ENCODE measurements at places on chromosomes 16 and 17.

- no peak for DNase-seq
Observed at GRCh38 chr17:13996748-13997147, 72.6 kb upstream of the COX10 start.

GRCh38 chr16:23908790-23909189 lies 73.0 kb downstream of the PRKCB start:
- no peak for DNase-seq

GRCh38 chr16:22734368-22734767 lies 79.6 kb upstream of the HS3ST2 start:
- DNase-seq, result no peak

DNA sequence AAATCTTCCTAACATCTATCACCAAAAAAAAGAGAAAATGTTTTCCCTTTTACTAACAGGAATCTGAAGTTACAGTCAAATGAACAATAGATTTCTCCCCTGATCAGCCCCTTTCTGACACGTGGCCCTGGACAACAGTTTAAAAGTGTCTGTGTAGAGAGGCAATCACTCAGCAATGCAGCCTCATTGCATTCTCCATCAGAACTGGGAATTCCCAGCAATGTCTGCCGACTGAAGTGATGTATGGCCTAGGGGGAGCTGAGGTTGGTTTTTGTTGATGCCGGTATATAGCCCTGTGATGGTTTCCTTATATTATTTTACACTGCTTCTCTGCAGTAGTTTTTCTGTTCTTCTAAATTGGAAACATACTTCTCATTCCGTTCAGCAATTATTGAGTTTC lies 904.3 kb upstream of the CDH8 start:
- DNase-seq, result no peak

DNA sequence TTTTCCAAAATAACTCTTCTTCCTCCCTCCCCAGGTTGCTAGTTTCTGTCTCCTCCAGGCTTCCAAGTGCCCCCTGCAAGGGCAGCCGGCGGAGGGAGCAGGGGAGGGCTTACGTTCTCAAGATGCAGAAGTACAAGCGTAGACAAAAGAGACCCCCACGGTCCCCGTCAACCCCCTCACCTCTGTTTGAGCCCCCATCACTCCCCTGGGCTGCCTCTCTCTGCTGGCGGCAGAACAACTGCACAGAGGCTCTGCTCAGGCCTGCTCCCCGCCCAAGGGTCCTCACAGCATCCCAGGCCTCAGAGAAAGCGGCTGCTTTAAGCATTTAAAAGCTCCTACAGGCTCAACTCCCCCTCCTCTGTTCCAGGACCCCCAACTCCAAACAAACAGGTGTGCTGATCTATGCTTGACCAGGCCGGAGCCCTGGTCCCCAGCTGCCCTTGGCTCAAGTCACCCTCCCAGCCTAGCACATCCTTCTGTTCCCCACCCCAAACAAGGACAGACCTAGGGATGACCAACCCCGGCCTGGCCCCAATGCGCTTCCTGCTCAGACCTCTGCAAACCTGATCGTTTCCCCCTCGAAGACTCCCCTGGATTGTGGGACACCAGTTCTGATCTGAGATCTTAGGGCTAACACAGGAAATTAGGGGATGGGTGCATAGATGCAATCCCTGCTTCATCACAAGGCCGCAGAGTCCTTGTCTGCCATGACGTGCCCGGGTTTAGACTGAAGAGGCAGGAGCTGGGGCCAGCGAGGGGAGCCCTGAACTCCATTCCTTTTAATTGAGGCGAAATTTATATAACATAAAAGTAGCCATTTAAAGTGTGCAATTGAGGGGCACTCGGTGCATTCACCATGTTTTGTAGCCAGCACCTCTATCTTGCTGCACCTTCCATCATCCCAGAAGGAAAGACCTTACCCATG lies 17.2 kb upstream of the RBFOX3 start:
- no peak for DNase-seq

DNA sequence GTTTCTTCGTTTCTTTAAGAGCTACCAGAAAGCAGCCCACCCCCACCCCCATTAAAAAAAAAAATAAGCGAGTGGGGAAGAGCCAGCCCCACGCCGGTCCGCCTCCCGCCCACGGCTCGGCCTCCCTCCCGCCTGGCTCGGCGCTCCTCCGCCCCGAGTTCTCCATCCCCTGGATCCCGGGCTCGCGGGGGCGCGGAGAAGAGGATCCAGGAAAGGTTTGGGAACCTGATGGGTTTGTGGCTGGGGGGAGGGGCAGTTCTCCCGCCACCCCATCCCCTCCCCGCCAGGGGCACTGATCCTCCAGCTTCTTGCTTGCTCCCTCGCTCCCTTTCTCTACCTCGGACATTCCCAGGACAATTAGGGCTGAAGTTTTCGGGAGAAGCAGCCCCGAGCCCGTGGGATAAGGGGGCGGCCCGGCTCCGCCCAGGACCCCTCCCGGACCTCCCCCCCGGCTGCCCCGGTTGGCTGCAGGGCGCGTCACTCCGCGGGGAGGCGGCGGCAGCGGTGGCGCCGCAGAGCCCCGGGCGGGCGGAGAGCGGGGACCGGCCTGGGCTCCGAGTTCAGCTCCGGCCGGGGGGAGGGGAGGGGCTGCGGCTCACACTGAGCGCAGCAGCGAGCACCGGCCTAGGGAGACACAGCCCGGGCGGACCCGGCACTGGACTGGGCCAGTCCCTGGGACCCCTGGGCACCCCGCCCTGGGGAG lies 1.0 kb upstream of the SALL1 start:
- DNase-seq, result no peak

GRCh38 chr16:23520500-23520899 lies 10.2 kb upstream of the GGA2 start:
- DNase-seq, result no peak

GRCh38 chr16:29825145-29826044 lies 5.1 kb downstream of the MVP start:
- DNase-seq, result no peak

GRCh38 chr17:63945784-63946439 lies 13.8 kb upstream of the CD79B start:
- no peak for DNase-seq

DNA sequence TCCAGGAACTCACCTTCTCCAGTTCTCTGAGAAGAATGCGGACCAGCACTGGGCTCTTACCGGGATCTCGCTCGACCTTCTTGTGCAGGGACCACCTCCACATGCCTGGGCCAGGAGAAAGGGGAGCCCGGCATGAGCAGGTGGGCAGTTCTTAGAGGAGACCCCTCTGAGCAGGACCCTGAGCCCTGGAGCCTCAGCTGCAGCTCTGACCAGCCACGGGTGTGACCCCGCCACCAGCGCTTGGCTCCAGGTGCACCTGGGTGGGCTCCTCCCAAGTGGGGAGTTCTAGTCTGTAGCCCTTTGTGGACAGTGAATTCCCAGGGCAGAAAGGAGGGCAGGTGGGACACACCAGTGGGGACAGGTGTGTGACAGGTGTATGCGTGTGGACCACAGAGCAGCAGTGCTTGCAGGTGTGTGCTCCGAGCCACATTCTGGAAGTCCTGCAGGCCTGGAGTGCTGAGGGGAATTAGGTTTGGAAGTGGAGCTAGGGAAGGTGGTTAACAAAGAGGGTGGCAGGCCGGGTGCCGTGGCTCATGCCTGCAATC lies 28.9 kb downstream of the PIK3R6 start:
- no peak for DNase-seq

DNA sequence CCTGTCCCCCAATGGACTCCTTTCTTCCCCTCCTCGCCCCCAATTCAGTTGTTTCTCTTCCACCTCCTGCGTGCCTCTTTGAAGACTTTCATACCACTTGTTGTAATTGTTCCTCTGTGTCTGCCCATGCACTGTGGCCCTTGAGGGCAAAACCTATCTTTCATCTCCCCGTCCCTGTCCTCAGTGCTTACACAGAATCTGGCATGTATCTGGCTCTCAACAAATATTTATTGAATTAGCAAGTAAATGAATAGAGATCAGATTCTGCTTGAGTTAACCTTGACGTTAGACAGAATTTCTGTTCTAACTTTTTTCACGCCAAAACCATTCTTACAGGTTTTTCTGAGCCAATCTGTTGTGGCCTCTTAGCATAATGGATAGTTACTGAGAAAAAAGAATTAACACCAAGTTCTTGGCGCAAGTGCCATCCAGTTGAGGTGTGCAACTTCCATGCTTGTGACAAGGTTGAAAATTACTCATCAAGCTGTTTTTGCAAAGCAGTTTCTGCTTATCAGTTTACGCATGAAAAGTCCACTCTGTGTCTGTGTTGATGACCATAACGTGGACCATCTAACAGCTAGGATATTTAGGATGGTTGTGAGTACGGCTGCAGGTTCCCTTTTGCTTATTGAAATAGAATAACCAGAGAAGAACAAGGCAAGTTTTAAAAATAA lies 215.1 kb downstream of the PRKCA start:
- no peak for DNase-seq

DNA sequence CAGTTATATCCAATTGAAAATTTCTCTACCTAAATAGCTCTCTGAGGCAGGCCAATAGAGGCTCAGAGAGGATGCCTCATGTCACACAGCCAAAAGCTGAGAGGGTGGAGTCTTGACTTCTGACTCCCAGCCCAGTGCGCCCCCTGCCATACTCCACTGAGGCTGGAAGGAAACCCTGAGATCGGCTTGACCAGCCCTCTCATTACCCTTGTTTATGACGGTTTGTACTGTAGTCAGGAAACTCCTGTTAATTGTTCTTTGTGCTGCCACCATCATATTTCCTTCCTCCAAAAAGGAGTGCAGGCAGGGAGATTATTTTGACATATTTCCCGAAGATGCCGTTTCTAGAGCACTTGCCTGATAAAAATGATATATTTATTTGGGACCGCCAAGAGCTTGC lies 107.9 kb downstream of the AIPL1 start:
- no peak for DNase-seq

GRCh38 chr16:70430667-70431536 lies 8.0 kb downstream of the ST3GAL2 start:
- peak; percentile 11 for DNase-seq

- DNase-seq, result no peak
Observed at GRCh38 chr17:45824475-45824874, 20.2 kb upstream of the SPPL2C start.

GRCh38 chr16:75343286-75343685 lies 90.0 kb downstream of the CFDP1 start:
- DNase-seq, result no peak

GRCh38 chr17:5399767-5400166 lies 19.7 kb downstream of the NUP88 start:
- DNase-seq, result no peak

DNA sequence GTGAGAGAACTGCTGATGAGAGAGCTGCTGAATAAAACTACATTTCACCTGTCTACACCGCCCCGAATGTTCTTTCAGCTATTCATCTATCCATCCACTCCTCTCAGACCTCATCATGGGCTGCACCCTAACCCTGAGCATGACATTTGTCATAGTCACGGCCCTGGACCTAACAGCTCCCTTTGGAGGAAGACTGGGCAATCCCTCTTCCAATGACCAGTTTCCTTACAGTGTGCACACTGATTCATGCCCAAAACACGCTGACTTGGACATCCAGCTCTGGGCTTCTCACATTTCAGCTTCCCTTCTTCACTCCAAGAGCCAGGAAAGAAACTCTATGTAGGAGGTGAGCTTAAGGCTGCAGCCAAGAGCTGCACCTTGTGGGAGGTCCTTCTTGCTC lies 41.8 kb upstream of the ARL4D start:
- DNase-seq, result no peak

GRCh38 chr17:34265711-34266110 lies 4.3 kb upstream of the CCL7 start:
- no peak for DNase-seq

DNA sequence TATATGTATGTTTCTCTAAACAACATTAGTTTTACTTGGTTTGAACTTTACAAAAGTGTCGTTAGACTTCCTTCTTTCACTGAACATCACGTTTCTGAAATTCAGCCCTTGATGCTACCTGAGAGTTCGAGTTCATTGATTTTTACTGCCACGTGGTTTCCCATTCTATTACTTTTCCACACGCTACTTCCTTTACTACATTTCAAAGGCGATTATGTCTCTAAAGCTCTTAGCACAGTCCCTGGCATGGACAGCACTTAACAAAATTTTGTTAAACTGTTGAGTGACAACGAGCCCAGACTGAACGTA lies 15.9 kb upstream of the ARHGAP17 start:
- no peak for DNase-seq

DNA sequence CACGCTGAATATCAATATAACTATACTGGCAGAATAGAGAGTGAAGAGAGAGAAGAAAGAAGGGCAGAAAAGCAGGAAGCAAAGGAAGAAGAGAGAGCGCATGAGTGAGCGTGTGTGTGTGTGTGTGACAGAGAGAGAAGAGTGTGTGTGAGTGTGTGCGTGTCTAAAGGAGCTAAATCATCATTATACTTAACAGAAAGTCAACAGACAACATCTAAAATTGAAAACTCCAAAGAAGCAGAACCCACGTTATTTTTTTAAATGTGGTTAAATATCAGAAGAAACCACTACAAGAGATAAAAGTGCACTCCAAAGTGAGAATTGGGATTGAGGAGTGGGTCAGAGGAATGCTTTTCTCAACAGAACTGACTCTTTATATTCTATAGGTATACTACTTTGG lies 77.2 kb downstream of the BRIP1 start:
- DNase-seq, result no peak

DNA sequence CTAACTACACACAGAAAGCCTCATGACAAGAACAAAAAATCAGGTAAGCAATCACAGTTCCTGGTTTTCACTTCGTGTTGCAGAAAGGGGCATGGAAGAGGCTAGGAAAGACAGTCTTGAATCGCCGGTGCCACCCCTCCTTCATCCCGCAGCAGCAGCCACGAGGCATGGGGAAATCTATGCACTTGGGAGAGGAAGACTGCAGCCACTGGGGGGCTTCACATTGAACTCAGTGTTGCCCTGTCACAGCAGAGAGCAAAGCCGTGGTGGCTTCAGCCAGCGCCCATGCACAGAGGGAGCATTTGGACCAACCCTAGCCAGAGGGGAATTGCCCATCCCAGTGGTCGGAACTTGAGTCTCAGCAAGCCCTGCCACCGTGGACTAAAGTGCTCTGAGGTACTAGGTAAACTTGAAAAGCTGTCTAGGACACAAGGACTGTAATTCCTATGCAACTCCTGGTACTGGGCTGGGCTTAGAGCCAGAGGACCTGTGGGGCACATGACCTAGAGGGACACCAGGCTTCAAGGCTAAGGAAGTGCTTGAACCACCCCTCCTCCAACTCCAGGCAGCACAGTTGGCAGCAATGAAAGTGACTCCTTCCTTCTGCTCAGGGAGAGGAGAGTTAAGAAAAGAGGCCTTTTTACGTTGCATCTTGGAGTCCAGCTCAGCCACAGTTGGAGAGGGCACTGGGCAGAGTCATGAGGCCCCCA lies 35.2 kb upstream of the ATP2C2 start:
- DNase-seq, result no peak

DNA sequence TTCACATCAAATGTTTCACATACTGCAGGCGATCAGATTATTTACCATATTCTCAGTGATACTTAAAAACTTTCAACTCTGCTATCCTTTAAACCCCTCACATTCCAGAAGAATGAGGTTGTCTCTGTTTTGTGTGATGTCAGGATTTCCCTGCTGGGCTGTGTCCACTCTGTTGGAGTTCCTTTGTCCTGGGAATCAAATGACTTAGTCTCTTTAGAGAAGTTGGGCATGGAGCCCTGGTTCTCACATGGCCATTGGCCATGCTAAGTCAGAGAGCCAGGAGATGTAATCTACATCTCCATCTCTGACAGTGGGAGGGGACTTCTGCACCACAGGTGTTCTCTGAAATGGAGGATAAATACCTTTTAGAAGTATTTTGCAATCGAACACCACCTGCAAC lies 205.1 kb upstream of the MAF start:
- DNase-seq, result no peak

GRCh38 chr16:49776734-49777133 lies 79.2 kb downstream of the ZNF423 start:
- DNase-seq, result no peak

Data from stimulated activated CD4-positive, alpha-beta T cell treated with anti-CD3 and anti-CD28 coated beads, TNF-alpha, amount 100 ng/mL, for 1 hour (primary cell).